Fibroblast of pulmonary artery (primary cell): ENCODE measurements at places on chromosomes 7 and 10.
A peak's percentile ranks its signal among the peaks of the same experiment; 100 is the strongest.

DNA sequence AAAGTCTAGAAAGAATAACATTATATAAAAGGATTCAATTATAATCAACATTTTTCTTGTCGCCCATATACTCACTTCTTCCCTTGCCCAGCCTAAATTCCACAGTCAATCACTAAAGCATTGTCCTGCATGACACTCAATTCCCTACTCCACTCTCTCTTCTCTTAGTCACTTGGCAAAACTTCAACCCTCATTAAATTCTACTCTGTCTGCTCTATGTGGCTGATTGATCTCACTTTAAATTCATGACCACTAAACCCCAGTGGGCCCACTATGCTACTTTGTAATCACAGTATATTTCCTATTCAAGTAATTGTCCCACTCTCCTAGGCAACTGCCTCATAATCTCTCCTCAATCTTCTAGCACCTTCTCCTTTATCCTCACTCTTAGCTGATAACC is 54.1 kb downstream of the MTERF1 start:
- no peak for DNase-seq

DNA sequence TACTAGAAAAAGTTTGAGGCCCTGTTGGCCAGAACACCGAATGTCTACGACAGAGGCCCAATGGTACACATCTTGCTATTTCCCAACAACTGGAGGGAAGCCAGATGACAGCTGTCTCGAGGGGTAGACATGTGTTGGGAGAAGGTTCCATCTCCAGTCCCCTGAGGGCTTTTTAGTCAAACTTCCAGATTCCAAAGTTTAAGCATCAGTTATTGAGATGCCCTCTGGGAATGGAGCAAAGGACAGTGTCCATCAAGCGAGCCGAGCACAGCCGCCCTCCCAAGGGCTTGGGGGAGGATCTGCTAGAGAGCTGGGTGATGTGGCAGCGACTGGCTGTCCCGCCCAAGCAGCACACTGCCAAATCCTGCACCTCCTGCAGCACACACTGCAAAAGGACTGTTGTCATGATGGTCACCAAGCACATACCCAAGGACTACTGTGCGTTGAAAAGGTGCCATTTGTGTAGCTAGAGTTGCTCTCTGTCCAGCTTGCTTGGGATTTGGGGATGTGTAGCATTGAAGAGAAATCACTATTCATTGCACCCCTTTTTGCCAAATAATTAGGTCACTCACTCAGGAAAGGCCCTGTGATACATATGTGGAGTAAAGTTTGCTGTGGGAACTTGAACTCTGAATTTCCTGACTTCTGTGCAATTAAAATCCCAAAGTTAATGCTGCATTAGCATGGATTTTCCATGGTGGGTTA is 164.6 kb downstream of the TRIL start:
- DNase-seq: peak; percentile 18

DNA sequence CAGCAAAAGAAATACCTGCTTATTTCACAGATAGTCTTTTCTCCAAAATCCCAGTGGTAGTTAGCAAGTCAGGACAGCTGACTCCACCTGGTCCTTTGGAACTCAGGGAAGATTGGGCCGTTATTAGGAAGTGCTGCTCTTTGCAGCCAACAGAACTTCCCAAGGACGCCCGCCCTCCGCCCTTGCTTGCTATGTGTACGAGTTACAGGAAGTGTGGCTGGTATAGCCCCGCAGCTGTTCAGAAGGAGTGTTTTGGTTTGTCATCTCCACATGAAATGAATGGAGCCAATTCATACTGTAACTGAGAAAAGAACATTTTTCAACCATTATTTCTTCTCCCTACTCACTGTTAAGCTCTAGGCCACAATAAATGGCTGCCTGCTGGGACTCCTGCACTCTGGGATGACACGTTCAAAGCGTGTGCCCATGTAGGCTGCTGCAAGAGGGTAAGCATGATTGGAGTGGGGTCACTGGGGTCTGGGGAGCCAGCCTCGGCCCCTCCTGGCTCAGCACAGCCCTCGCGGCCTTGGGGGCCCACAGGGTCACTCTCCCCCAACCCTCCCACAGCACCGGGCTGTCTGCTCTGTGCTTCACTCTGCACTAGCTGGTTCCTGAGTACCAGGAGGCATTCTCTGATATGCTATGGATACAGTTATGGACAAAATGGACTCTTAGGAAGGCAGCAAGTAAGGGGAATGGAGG is 244.0 kb downstream of the EBF3 start:
- DNase-seq: no peak

DNA sequence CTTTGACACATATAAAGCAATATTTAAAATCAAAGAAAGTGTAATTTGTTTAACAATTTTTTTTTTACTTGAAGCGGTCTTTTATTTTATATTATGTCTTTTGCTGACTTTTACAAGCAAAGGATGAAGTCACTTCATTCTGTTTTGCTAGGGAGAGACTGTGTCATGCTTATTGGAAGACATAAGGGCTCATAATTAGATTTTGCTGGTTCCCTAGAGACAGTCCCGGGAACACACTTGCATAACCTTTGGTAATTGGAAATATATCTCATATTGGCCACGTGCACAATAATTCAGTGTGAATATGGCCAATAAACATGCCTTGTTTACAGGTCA is 448 bp upstream of the NET1 start:
- DNase-seq: no peak
